ENCODE measurements at places on chromosomes 11 and 22. TPM values are rescaled to one million over a fixed set of nuclear protein-coding genes. Genes with fewer than 3 reads are reported as not detected.

The PHOX2A gene
- total RNA-seq: not detected

The ALDH3B2 gene
- total RNA-seq: not detected

The SLC22A9 gene
- not detected for total RNA-seq

The SCGB1D4 gene
- total RNA-seq: not detected

The CRACR2B gene
- 3.4 TPM for total RNA-seq

The KLHL35 gene
- 1.1 TPM for total RNA-seq

The TBX1 gene
- total RNA-seq: 2.9 TPM

The SLCO2B1 gene
- total RNA-seq: 6.7 TPM

The INPP5J gene
- total RNA-seq: 0.73 TPM

The PLEKHB1 gene
- 0.55 TPM for total RNA-seq

The TSGA10IP gene
- total RNA-seq: not detected

The MS4A6E gene
- not detected for total RNA-seq

The PRSS23 gene
- total RNA-seq: 517 TPM

The ANKRD13D gene
- 29.6 TPM for total RNA-seq

The MS4A6A gene
- not detected for total RNA-seq

The C22orf42 gene
- total RNA-seq: not detected

The KRTAP5-11 gene
- total RNA-seq: not detected

The UBE4A gene
- 12.4 TPM for total RNA-seq

The KRTAP5-7 gene
- not detected for total RNA-seq

The CPSF7 gene
- total RNA-seq: 73.7 TPM

The SORL1 gene
- 1.6 TPM for total RNA-seq

The DCDC1 gene
- total RNA-seq: 0.64 TPM

The ARHGAP32 gene
- total RNA-seq: 3.6 TPM
